ENCODE measurements at places on chromosomes 1 and 21.

DNA sequence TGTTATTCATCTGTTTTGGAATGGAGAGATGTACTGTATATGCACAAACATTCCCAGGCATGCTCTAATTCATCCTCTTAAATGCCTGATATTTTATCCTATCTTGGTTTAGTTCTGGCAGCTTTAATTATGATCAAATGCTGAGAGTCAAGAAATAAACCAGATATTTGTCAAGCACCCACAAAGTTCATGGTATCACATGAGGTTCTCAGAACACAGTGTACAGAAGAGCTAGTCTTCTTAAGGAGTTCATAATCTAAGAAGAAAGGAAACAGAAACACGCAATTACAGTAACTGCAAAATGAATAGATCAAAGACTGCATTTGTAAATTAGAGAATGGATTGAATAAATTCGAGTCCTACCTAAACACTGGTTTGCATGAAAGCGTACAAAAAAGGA lies 58.3 kb upstream of the KCNH1 start:
- no peak for DNase-seq

- no peak for DNase-seq
Observed at GRCh38 chr1:18352636-18353265, 128.0 kb upstream of the KLHDC7A start.

DNA sequence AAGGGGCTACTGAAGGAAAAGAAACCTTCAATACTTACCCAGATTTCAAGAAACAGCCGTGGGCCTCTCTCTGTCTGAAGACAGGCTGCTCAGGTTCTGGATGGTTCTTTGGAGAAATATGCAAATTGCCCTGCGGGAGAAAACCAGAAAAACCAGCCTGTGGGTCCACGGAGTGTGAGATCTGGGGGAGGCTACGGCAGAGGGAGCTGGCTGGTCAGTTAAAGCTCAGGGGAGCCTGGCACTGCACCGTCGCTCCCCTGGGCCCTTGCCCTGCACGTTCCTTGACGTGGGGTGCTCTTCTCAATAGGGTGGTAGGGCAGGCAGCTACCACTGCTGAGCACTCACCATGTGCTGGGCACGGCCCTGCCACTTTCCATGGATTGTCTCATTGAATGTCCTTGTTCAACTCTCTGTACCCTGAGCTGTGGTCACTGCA lies 12.7 kb downstream of the TMCO4 start:
- DNase-seq, result no peak

- no peak for DNase-seq
Observed at GRCh38 chr1:12745126-12745991, 641 bp upstream of the CFAP107 start.

GRCh38 chr1:182367926-182368325 lies 23.7 kb downstream of the GLUL start:
- no peak for DNase-seq

- DNase-seq, result no peak
Observed at GRCh38 chr1:211833174-211833820, 2.7 kb upstream of the LPGAT1 start.

GRCh38 chr1:28314547-28314941 lies 14.3 kb upstream of the MED18 start:
- no peak for DNase-seq

DNA sequence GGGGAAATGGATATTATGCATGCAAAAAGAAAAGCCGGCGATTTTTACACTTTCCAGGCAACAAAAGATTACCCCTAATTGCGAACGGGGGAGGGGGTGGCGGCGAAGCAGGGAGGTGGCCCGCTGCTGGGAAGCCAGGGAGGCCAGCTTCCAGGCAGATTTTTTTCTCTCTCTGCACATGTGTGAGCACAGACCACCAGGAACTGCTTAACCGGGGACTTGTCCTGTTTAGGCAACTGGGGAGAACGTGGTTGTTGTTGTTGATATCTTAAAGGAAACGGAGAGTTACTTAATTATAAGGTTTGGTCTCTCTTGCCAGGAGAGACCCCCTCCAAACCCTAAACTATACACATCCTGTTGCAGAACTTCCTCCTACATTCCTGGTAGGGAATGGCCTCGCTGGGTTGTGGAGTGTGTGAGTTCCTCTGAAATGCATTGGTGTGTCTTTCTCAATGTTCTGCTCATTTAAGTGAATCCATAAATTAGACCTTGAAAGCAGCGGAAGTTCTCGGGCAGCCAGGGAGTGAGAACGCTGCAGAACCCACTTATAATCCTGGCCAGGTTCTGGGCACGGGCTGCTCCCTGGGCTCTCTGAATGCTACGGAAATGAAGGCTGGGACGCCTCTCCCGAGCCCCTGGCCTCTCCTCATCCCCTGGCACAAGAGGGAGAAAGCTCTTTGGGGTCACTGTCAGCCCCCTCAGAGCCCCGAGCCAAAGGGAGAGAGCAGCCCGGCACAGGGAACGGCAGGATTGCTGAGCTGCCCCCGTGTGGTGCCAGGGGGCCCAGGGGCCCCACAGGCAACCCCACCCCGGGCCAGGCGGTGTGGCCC lies 250.0 kb downstream of the FOXD2 start:
- peak; percentile 57 for DNase-seq

DNA sequence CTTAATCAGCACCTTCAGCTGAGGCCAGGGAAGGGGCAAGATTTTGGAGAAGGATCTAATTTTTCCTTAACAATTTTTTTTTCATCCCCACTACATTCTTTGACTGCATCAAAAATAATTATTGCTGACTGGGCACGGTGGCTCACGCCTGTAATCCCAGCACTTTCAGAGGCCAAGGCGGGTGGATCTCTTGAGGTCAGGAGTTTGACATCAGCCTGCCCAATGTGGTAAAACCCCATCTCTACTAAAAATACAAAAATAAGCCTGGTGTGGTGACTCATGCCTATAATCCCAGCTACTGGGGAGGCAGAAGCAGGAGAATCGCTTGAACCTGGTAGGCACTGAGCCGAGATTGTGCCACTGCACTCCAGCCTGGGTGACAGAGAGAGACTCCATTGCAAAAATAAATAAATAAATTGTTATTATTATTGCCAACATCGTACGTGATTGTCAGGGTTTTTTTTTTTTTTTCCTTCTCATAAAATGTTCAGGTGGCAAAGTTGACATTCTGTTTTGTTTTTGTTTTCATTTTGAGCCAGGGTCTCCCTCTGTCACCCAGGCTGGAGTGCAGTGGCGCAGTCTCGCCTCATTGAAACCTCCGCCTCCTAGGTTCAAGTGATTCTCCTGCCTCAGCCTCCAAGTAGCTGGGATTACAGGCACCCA lies 37.3 kb upstream of the MORC3 start:
- DNase-seq, result peak; percentile 80

- DNase-seq, result no peak
Observed at GRCh38 chr1:160662910-160663309, 16.1 kb upstream of the SLAMF1 start.

DNA sequence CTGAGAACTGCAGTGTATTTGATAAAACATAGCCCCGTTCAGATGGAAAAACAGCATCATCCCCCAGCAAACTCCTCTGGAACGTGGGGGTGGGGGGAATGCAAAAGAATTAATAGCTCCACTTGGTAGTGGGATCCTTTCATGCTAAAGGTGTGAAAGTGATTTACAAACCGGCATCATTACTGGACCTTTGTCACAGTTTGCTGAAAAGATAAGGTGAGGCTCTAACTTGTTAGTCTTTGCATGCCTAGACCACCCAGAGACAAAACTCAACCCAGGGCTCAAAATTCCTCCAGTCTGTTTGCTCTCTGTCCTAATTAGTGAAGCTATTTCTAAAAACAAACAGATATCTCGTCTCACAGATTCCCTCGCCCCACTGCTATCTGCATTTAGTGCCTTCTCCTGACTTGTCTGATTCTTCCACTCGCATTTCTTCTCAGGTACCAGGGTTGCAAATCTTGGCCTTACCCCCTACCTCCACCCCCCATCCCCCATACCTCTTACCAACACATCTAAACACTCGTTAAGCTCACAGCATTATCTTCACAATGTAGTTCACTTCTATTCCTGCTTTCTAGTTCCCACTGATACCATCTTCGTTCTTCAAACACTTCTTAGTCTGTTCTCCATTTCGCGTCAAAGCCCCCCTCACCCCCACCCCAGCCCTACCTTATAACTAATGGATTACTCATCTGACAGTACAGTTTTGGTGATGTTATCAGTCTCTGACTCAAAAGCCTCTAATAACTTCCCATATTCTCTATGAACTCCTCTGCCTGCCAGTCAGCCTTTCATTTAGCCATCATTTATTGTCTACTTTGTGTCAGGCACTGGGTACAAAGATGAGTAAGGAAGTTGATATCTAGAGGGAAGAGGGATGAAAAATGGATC lies 11.8 kb downstream of the IER5 start:
- DNase-seq, result peak; percentile 56

- no peak for DNase-seq
Observed at GRCh38 chr1:28056129-28056925, 32.1 kb downstream of the EYA3 start.

- no peak for DNase-seq
Observed at GRCh38 chr1:9699361-9699760, 47.8 kb downstream of the PIK3CD start.

- DNase-seq, result no peak
Observed at GRCh38 chr1:44261171-44261817, 48.0 kb downstream of the DMAP1 start.

DNA sequence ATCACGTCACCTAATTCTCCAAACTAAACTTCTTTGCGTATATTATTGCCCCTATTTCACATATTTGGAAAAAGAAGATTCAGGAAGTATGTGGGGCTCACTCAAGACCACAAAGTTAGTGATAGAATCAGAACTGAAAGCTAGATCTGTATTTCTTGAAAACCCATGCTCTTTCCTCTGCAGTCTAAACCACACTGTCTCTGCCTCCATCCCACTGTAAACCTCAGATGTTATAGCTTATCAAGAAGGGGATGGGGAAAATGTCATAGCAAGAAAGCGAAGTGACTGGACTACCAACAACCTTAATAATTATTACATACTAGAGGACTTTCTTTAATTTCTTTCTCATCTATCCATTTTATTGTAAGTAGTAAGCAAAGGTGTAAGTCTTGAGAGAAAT lies 257.7 kb upstream of the SGIP1 start:
- DNase-seq, result no peak

- no peak for DNase-seq
Observed at GRCh38 chr1:151013518-151013917, 5.3 kb downstream of the PRUNE1 start.

- peak; percentile 86 for DNase-seq
Observed at GRCh38 chr1:11851180-11851579, 3.6 kb upstream of the NPPA start.

DNA sequence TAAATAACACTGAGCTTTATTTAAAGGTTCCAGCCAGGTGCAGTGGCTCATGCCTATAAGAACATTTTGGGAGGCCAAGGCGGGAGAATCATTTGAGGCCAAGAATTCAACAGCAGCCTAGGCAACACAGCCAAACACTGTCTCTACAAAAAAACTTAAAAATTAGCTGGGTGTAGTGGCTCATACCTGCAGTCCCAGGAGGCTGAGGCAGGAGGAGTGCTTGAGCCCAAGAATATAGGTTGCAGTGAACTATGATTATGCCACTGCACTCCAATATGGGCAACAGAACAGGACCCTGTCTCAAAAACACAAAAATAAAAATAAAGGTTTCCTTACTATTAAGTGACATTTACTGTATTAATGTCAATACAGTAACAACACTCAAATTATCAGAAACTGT lies 2.1 kb downstream of the TAF12 start:
- DNase-seq, result no peak

- no peak for DNase-seq
Observed at GRCh38 chr1:51421964-51422363, 91.6 kb upstream of the TTC39A start.

GRCh38 chr1:47229886-47230691 lies 1.9 kb downstream of the TAL1 start:
- no peak for DNase-seq

DNA sequence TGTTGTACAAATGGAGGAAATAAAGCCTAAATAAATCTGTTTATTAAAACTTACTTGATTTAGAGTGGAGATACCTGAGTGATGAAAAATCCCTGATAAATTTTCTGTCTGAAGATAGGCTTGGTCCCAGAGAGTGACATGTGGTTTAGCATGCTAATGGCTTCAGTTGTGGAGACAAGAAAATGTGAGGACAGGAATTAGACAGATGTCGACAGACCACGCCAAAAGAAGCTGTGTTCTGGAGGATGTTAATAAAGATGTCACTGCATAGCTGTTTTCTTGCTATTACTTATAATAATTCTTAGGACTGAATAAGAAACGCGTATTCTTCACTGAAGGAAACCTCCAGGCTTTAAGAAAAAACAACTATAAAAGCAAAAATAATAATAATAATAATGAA lies 154.9 kb downstream of the OLFM3 start:
- DNase-seq, result no peak

DNA sequence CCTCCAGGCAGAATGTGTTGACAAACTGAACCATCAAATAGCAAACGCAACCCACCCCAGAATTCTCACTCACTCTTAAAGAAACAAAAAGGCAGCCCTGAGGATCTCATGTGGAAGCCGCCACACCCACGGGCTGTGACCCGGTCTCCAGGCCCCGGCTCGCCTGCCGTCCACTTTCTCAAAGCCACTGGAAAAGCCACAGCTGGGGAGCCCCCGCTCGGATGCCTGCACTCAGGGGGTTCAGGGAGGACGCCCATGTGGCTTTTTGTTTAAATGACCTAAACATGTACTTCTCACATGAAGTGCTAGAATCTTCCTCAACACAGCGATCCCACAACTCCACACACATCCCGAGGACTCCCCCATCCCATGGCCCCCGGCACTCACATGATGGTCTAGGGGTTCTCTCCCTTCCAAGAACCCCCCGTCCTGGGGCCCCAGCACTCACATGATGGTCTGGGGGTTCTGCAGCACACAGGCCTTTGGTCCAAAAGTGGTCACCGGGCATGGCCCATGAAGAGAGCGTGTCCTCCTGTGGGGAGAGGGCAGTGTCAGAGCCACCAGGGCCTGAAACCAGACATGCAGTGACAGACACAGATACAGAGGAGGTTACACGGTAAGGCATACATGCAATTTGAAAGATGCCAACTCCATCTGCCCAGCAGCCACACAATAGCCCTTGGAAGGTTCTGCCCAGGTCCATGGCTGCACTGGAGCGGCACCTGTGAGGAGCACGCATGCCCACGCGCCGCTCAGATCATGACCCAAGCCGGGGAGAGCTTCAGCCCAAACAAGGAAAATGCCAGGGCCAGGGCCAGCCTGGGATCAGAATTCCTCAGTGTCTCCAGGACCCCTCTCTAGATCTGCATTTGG lies 16.5 kb downstream of the NADK start:
- DNase-seq, result no peak
